Lung (tissue), 17 donors: ENCODE measurements at places on chromosomes 6 and 20. TPM values are rescaled to one million over a fixed set of nuclear protein-coding genes. Genes with fewer than 3 reads are reported as not detected.

The EPPIN gene
- 1.3 TPM for total RNA-seq

The UFL1 gene
- 33.7 TPM for total RNA-seq

The GSS gene
- total RNA-seq = 52.7 TPM

The SAMD3 gene
- total RNA-seq = 2.8 TPM

The C6orf163 gene
- 11.5 TPM for total RNA-seq

The SIRPB1 gene
- 45.6 TPM for total RNA-seq

The FUT9 gene
- total RNA-seq = 0.14 TPM

The SNAI1 gene
- 0.74 TPM for total RNA-seq

The MAFB gene
- 65.0 TPM for total RNA-seq

The GMDS gene
- 28.3 TPM for total RNA-seq

The KHDC1L gene
- not detected for total RNA-seq

The GPX6 gene
- total RNA-seq = not detected

The NHSL1 gene
- 46.4 TPM for total RNA-seq

The CGAS gene
- 14.0 TPM for total RNA-seq

The SLC25A27 gene
- total RNA-seq = 6.6 TPM

The RPP21 gene
- total RNA-seq = 37.6 TPM

The ZNF335 gene
- total RNA-seq = 23.6 TPM

The SIM1 gene
- not detected for total RNA-seq

The SLC22A16 gene
- total RNA-seq = 0.65 TPM

The DEFB132 gene
- total RNA-seq = not detected

The ABT1 gene
- total RNA-seq = 18.2 TPM

The CFB gene
- 212 TPM for total RNA-seq

The GPSM3 gene
- 54.0 TPM for total RNA-seq

The TNFRSF6B gene
- total RNA-seq = 19.8 TPM

The MEP1A gene
- 0.06 TPM for total RNA-seq

The CLVS2 gene
- total RNA-seq = not detected

The SEL1L2 gene
- not detected for total RNA-seq
